ENCODE measurements at places on chromosomes 4 and X.

DNA sequence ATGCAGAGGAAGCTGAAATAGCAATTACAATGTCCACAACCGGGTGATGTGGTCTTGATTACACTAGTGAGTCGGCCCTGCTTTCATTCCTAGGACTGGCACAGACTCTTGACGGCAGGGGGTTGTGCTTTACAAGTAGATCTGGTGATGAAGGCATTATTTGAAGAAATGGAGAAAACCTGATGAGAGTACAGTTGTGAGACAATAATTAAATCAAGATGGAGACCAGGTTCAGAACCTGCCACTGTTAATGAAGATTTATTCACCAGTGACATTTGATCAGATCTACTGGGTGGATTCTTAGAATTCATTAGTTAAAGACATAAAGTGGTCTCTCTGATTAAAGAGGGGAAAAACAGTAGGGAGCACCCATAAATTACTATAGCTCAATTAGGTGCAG is 747.2 kb downstream of the STPG2 start:
- peak; percentile 26 for DNase-seq

GRCh38 chr4:142230991-142231390 is 594.6 kb downstream of the IL15 start:
- no peak for DNase-seq

- DNase-seq = no peak
Observed at GRCh38 chr4:113350576-113350975, 301.1 kb downstream of the ANK2 start.

GRCh38 chr4:184385705-184386141 is 88.6 kb downstream of the IRF2 start:
- no peak for DNase-seq

Data from WERI-Rb-1 (cell line).